NCI-H2029 (cell line): ENCODE measurements at places on chromosomes 1 and 21.

DNA sequence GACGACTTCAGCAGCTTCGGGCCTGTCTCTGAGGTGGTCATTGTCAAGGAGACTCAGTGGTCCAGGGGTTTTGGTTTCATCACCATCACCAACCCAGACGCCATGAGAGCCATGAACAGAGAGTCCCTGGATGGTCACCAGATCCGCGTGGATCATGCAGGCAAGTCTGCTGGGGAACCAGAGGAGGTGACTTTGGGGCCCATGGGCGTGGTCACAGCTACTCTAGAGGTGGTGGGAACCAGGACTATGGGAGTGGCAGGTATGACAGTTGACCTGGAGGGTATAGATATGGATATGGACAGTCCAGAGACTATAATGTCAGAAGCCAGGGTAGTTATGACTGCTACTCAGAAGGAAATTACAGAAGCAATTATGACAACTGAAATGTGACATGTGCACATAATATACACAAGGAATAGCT, 19.3 kb upstream of the METTL13 start:
- no peak for DNase-seq

DNA sequence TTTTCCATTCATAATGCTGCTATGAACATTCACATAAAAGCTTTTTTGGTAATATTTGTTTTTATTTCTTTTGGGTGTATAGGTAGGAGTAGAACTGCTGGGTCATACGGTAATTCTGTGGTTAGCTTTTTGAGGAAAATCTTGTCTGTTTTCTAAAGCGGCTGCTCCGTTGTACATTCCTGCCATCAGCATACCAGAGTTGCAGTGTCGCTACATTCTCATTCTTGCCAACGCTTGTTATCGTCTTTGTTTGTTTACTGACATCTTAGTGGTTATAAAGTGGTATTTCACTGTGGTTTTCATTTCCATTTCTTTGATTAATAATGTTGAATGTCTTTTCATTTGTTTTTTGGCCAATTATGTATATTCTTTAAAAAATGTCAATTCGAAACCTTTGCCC, 469.8 kb upstream of the ZP4 start:
- DNase-seq = no peak

DNA sequence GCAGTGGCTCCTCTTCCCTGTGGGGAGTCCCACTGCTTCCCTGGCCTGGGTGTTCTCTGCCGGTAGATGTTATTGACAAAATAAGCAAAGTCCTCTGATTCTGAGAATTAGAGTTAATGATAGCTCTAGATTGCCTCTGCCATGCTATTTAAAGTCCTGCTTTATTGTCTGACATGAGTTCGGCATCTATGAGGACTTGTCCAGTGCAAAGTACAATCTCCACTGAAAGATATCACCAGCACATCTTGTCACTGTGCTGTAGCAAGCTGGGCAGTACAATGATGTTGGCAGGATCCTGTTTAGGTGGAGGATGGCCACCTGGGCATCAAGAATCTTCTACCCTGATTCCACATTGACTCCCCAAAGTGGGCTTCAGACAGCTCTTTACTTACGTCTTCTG, 54.0 kb upstream of the ATP5PO start:
- no peak for DNase-seq

DNA sequence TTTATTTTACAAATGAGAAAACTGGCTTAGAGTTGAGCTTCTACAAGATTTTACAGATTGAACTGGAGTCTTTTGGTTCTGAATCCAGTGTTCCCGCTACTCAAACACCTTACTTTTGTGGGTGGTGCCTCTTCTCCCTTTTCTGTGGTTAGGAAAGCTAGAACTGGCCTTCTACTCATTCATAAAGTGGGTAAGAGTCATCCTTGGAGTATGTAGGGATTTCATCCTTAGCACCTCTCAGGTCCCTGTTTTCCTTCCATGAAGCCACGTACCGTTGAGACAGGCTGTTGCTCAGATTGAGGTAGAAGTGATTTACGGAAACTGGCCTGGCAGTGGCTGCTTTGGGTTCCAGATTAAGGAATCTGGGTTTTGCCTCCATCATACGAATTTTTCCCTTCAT, 35.8 kb downstream of the WNT4 start:
- DNase-seq = no peak

DNA sequence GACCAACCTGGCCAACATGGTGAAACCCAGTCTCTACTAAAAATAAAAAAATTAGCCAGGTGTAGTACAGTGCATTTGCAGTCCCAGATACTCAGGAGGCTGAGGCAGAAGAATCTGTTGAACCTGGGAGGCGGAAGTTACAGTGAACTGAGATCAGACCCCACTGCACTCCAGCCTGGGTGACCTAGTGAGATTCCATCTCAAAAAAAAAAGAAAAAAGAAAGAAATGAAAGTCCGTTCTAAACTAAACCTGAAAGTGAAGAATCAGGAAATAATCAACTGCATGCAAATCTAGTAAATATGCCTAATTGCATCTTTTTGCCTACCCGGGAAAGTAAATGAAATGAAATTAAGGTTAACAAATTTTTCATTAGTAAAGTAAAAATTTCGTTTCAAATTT, 99.6 kb downstream of the ZZZ3 start:
- DNase-seq = no peak

DNA sequence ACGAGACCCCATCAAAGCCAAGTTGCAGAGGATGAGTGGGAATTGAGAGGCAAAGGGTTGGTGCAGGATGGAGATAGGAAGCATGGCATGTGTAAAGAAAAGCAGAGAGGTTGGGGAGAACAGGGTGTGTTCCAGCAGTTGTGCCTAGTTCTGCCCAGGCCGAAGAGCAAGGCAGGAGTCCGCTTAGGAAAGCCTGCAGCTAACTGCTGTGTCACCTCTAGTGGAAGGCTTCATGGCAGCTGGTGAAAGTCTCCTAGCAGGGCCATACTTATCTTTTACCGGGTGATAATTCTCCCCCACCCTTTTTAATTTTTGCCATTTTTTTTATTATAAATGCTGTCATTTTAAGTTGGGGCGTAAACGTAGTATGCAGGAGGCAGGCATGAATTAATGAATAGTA, 93.6 kb downstream of the NFIA start:
- no peak for DNase-seq

DNA sequence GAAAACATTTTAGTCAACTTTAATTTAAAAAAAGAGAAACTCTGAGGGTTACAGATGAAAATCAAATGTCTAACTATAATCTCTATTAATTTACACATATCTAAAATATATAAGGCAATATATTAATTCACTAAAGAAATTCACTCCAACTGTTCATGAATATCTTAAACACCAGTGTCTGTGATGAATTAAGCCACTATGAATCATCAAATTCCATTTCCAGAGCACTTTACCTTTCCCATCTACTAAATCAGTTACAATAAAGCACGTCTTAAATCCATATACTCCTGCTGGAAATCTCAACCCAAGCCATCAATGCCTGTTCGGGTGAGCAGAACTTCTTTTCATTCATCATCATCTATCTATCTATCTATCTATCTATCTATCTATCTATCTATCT, 4.3 kb downstream of the TAF5L start:
- DNase-seq = no peak

DNA sequence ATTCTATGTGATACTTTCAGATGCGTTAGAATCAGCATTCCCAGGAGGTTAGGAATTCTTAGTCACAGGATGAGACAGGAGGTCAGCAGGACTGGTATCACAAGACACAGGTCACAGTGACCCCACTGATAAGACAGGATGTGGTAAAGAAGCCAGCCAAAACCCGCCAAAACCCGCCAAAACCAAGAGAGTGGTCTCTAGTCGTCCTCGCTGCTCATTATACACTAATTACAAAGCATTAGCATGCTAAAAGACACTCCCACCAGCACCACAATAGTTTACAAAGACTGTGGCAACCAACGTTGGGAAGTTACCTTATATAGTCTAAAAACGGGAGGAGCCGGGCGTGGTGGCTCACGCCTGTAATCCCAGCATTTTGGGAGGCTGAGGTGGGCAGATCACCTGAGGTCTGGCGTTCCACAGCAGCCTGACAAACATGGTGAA, 13.9 kb upstream of the ACTA1 start:
- no peak for DNase-seq

GRCh38 chr1:20575541-20576336, 13.2 kb upstream of the CDA start:
- DNase-seq = no peak

DNA sequence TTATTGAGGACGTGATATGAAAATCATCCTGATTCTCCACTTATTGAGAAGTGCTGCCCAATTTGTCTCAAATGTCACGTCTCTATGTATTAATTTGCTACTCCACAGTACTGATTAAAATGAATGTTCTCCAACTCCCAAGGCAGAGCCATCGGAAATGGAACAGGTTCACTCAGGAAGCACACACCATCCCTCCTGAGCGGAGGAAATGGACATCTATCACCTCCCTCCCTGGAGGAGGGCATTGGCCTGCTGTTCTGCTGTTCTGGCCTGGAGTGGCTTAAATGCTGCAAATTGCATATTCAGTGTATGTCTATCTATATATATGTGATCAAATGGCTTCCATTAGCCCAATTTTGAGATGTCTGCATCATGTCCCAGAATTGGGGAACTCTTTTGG, 140.5 kb downstream of the CSMD2 start:
- DNase-seq = no peak

DNA sequence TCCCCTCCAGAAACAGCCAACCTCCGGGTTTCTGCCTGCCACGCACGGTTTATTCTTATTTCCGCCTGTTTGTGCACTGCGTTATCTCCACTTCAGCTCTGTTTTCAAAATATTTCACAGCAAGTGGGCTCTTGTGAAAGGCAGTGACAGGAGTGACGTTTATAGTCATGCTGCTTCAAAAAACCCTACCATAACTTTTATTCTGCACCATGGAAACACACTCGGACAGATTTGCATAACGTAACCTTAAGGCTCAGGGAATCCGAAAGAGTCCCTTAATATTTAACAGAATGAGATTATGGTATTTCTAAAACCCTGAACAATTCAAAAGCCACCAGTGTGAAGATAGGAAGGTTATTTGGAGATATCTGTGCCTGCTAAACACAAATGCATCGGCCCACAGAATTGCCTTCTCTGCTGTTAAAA, 782 bp upstream of the SDE2 start:
- peak; percentile 11 for DNase-seq

- DNase-seq = peak; percentile 50
Measured at GRCh38 chr1:54798769-54799641, 2.1 kb downstream of the TTC22 start.

DNA sequence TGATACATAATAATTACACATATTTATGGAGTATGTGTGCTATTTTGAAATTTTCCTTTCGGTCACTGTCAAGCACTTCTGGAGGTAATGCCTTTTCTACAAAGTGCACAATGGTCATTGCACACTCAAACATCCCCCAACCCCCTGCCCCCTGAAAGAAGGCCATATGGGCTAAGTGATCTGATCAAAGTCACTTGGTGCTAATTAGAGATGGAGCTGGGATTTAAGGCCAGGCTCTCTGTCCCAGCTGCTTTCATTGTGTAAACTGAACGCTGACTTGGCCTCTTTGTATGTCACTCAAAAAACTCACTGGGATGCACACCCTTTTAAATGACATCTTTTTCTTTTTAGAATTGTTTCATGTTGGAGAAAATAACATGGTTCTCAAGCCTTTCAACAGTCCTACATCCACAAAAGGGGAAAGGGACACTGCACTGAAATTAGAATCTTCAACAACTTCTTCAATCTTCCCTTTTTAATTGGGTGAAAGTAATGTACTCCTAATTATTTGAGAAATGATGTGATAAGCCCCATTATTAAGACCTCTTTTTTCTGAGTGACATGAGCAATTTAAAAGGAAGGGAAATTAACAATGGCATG, 149.2 kb downstream of the ST6GALNAC5 start:
- DNase-seq = no peak

DNA sequence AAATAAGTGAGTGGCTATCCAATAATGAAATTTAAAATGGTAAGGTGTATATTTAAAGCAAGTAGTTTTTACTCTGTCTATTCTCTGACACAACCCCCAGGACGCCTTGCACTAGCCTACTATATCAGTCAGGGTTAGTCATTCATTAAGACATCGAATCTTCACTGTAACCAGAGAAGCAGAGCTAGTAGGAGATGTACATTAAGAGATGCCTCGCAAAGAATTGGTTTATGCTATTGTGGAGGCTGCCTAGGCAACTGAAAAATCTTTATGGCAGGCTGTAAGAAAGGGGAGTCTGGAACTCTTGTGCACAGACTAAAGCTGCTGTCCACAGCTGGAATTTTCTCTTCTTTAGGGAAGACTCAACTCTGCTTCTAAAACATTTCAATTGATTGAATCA, 28.8 kb downstream of the NTNG1 start:
- no peak for DNase-seq

GRCh38 chr1:42981255-42981805, 22.7 kb upstream of the SLC2A1 start:
- DNase-seq = no peak

DNA sequence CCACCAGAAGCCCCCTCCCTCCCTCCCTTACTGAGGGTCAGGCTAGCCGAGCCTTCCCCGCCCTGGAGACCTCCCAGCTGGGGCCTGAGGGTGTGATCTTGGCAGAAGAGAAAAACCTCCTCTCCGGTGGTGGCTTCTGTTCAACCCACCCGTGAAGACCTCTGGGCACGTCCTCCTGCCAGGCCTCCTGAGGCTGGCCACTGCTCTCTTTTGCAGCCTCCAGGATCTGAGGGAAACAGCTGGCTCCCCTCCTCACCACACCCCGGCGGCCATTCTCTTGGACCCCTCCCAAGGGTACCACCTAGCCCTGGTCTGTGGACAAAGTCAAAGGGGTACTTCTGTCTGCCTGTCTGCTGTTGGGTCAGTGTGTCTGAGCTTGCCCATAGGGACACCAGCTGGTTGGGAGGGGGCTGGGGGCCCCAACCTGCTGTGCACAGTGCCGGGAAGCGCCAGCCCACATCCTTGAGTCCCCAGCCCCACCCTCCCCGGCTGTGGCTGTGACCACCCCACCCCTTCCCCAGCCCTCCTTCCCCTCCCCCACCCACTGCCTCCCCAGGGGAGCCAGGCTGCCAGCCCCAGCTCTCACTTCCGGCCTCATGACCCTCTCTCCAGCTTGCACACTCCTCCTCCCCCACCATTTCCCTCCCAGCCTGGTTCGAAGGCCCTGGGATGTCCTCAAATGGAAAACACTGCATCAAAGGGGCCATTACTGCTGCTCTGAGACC, 48.1 kb downstream of the AHDC1 start:
- no peak for DNase-seq

- DNase-seq = no peak
Measured at GRCh38 chr1:88169139-88169538, 514.9 kb upstream of the PKN2 start.
